Lung microvascular endothelial cell (primary cell): ENCODE measurements at places on chromosomes 2 and 18.

GRCh38 chr18:37055137-37055802 is 226.3 kb downstream of the KIAA1328 start:
- no peak for DNase-seq

GRCh38 chr18:48815179-48815515 is 135.6 kb downstream of the SMAD7 start:
- DNase-seq = no peak

- peak; percentile 38 for DNase-seq
Observed at GRCh38 chr2:202034249-202035088, 814 bp downstream of the FZD7 start.

GRCh38 chr2:20164734-20165478 is 60.0 kb downstream of the SDC1 start:
- DNase-seq = no peak

GRCh38 chr2:182559623-182560022 is 132.8 kb upstream of the PDE1A start:
- no peak for DNase-seq

DNA sequence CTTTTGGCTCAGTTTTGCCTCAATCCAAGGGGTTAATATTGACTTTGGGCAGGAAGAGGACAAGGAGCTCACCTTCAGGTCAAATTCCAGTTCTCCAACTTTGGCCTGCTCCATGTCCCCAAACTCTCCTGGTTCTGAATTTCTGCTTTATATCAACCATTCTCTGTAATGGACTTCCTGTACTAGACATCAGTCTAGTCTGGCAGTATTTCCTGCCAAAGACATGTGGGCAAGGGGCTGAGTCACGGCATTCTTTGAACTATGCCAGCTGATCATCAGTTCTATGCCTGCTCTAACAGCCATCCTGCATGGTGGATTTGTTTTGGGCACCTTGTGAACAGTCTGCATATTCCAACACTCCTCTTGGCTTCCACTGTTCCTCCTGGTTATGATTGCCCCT is 199.4 kb downstream of the ZEB2 start:
- DNase-seq = peak; percentile 78

DNA sequence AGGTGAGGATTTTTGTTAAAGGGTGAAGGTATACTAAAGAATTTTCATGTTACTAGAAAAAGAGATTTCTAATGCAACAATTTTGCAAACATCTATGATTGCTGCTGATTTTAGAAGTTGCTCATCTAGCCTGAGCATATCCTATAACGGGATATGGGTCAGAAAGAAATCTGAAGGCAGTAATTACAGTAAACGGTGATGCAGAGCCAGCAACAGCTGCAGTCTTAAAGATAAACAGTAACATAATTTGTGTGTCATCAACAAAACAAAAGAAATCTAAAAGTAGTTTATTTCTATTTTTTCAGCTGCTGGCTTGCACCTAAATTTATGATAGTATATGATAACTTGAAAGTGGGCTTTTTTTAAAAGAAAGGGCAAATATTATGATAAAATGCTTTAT is 215.7 kb downstream of the SLC4A10 start:
- DNase-seq = no peak

DNA sequence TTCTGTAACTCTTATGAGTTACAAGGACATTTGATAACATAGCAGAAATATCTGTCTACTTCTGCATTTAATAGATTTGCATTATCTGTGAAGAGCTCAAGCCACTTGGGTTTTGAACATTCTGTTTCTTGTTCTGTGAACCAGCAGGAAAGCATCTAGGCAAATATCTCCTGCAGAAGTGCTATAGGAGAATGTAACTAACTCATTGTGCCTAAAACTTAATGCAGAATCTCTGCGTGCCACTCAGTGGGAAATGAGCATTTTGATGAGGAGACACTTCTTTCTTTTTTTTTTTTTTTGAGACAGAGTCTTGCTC is 63.5 kb downstream of the MYOM1 start:
- DNase-seq = no peak

DNA sequence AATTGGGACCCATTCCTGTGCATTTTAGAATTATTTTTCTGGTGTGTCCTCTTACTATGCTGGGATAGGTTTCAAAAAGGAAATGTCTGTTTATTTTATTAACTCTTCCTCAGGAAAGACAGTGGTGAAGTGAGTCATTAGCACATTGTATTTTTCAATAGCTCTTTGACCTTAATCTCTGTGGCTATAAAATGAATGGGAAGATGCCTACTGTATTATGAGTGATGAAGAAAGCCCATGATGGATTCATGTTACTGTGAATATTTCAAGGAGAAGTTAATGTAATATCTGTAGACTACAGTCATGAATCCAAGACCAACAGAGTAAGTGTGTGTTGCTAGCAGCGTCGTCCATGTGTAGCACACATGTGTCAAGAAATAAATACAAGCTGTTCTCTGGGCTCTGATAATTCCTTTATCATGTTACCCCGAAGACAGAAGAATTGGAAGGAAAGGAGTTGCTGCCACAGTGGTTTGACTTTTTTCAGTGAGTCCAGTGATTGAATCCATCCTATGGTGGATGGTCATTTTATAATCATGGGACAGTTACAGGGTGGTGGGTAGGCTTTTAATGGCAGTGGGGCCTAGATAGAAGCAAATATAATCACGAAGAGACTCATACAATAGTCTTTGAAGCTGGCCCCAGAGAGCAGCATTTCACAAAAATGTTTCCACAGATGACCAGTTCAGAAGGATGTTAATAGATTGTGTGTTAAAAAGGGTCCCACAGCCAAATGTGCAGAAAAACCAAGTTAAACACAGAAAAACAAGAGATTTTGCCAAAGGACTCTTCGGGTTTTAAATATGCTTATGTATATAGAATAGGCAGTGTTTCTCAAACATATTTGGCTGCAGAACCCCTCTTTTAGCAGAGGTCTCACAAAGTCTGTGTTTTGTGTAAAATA is 239.7 kb upstream of the RASGRP3 start:
- peak; percentile 91 for DNase-seq

DNA sequence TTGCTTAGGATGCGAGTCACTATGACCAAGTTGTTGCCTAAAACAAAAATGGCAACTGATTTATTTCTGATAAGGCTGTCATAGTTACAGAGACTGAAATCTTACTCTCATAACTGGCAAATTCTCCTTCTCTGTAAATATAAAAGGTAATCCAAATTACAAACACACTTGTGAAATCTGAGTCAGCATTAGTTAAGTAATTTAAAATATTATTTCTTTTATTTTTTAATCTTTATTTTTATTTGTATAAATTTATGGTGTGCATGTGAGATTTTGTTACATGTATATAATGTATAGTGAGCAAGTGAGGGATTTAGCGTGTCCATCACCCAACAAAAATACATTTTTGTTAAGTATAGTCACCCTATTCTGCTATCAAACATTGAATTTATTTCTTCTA is 1342.8 kb upstream of the TMEFF2 start:
- DNase-seq = no peak

GRCh38 chr2:73937899-73938298 is 11.2 kb downstream of the DGUOK start:
- DNase-seq = no peak

GRCh38 chr2:190853531-190854383 is 26.9 kb upstream of the GLS start:
- no peak for DNase-seq

DNA sequence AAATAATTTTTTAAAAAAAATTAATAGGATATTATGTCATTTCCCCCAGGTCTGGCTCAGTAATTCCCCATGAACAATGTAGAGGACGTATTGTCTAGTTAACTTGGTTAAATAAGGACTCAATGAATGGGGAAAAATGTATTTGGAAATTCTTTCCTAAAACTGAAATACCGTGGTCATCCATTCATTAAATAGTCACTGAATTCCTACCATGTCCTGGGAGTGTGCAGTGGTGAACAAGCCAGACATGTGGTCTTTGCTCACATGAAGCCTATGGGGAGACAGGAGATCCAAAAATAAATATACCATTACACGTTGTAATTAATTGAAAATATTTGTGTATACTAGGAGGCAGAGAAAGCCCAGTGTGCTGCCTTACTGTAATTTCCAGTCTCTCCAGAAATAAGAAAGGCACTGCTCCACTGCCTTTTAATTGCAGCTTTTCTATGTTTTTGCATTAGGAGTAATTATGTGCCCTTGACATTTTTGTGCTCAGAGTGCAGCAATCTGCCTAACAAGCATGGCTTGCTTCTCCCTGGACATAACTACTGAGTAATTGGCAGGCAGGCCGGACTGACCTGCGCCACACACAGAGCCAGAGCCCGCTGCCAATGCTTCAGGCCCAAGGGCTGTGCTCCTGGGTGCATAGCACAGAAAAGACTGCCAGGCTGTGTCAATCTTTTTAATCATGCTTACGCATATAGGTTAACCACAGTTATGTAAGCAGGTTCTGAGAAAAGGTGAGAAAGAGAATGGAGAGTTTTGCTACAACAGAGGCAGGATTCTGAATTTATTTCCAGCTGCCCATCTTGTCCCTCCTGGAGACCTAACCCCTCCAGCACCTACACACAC is 22.2 kb upstream of the TTC39C start:
- DNase-seq = no peak

GRCh38 chr18:13455960-13456481 is 237.5 kb downstream of the LDLRAD4 start:
- DNase-seq = no peak

- peak; percentile 23 for DNase-seq
Observed at GRCh38 chr2:101696272-101697123, 1.0 kb upstream of the MAP4K4 start.

GRCh38 chr2:46273225-46273863 is 23.9 kb upstream of the EPAS1 start:
- peak; percentile 96 for DNase-seq

- DNase-seq = no peak
Observed at GRCh38 chr2:221569425-221569845, 2.7 kb downstream of the EPHA4 start.

DNA sequence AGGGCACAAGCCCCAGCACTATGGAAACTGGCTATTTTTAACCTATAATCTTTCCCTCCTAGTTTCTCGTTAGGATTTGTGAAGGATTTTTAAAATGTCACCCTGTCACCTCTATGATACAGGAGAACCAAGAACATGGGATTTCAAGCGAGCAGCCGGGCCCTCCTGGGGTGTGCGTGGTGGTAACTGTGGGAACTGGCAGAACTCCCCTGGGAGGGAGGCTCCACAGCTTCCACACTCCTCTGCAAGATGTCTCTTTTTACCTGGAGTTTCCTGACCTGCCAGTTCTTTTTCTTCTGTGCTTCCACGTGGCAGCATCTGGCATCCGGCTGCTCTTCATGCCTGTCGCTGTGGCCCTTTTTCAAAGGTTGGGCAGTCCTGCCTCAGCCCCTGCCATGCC is 386.3 kb upstream of the MYT1L start:
- DNase-seq = no peak

DNA sequence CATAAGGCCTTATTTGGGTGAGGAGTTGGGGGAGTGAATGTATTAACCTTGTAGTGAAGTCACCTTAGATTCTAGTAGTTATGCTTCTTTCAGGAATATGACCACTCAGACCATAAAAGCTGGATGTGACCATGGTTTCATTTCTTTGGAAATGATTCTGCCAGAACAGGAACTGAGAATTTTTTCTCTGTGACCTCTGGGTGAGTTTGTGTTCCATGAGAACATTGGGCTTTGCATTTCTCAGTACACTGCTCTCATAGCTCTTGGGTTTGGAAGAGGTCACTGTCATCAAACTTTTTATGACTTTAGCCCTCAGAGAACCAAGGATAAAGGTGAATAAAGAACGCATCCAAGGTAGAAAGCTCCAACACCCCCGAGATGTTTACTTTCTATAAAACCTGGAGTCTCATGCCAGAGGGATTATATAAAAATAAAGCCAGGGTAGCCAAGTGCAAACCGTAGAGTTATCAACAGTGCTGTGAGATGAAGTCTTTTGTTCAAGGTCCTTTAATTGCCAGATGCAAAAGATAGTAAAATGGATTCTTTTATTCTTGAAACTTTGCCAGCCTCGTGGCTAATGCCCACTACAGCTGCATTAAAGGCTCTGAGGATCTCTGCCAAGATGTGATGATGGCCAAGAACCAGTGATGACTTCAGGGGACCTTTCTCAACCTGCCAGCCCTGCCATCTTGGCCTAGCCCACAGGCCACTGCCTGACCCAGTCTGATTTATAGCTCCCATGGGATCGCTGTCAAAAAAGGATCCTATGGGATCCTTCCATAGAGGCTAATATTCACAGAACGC is 27.8 kb upstream of the MAT2A start:
- peak; percentile 77 for DNase-seq

DNA sequence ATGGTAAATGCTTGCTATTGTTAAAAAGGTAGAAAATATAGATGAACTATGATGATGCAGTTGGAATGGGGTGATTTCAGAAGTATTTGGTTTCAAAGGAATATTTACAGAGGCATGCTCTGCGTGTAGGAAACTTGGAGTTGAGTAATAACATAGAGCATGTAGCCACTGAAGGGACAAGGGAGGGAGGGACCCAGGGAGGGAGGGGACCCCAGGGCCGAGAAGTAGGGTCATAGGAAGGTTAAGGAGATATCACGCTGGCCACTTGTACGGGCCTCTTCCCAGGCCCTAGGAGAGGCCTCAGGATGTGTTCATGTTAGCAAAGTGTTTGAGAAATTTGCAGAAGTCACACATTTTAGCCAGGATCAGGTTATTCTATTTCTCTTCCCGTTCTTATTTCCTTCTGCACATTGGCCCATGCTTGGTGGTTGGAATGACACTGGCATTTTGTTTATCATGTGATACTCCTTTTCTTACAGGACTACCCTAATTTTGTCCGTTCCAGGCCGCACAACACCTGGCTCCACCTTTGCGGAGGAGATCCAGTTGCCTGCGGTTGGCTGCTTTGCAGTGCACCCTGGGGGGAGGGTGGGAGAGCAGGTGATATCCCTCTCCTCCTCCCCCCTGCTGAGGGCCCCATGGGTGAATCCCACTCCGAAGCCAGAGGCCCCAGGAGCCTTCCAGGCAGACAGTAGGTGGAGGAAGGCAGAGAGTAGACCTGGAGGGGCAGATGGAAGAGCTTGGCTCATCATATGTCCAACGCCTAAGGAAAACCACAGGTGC is 16.9 kb upstream of the ACKR3 start:
- DNase-seq = no peak

DNA sequence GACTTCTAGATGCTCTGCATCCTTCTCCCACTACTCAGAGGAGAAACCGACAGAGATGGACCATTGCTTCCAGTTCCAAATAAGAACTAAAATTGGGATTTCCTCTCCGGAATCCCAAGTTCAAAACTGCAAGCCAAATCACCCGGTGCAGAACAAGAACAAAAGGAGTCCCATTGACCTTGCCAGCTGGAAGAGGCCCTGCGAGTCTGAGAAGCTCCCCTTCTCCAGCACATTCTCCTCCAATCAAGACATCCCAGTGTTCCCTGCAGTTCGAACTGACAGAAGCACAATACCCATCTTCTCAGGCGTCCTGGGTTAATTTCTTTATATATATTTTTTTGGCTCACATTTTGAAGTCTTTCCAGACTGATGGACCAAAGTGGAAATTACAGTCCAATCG is 195.3 kb upstream of the MEIS1 start:
- DNase-seq = no peak

GRCh38 chr2:136051001-136051724 is 65.7 kb upstream of the DARS1 start:
- no peak for DNase-seq

DNA sequence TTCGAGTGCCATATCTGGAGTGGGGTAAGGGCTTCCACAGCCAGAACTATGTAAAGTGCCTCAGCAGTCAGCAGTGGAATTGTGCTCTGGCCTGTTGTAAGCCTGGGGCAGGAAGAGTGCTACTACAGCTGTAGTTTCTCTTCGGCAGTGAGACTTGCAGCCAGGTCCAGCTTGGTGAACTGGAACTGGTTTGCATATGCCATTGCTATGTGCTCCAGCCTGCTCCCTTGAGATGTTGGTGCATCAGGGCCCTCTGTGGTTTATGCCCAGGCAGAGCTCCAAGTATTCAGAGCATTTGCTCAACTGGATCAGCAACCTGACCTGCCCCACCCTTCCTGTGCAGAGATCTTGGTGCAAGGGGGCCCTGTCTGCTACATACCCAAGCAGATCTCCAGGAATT is 47.8 kb downstream of the ZNF804A start:
- no peak for DNase-seq
